ENCODE measurements at places on chromosomes 12 and 14.

DNA sequence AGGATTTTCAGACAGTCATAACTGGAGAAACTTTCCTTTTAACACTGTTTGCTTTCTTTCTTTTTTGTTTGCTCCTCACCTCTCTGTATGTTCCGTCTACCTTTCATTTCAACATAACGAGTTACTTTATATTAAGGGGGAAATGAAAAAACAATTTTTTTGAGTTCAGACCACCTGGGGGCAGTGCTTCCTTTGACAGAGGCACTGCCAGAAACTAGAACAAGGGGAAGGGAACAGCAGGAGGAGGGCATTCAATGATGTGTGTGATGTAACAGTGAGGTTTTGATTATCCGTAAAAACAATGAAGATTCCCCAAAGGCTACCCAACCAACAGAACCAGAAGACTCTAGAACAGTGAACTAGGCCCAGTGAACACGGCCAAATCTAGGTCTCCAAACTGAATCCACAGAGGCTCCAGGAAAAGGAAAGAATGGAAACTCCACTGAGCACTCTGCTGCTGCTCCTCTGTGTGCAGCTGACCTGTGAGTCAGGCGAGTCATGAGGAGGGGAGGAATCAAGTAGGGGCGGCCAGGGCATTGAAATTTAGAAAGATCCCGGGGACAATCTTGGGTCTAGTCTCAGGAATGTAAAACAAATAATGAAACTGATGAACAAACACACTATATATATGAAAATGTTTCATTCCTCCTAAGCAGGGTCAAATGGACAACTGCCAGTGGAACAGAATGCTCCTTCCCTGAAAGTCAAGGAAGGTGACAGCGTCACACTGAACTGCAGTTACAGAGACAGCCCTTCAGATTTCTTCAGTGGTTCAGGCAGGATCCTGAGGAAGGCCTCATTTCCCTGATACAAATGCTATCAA, 323.5 kb downstream of the DAD1 start:
- DNase-seq: no peak

GRCh38 chr12:67916266-67916970, 72.8 kb upstream of the IFNG-AS1 start:
- DNase-seq: no peak

- no peak for DNase-seq
Measured at GRCh38 chr12:15520083-15520482, 197.8 kb downstream of the PTPRO start.

- no peak for DNase-seq
Measured at GRCh38 chr12:83378186-83378727, 691.6 kb downstream of the TMTC2 start.

DNA sequence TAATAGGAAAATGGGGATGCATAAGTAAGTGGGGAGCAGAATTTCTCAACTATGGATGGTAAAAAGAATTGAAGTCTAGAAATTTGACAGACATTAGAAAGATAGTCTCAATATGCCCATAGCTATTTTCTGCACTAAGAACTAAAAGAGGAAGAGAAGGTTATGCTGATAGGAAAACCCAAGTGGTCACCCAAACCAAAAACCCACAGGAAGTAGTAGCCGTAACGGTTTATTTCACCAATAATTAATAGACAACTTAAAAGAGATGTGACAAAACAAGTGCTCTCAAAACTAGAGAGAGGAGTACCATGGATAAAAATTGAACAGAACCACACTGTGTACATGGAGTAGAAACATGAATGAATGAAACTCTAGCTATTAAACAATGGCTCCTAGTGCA, 295.4 kb downstream of the FSCB start:
- DNase-seq: no peak

GRCh38 chr12:27382171-27382795, 49.6 kb downstream of the BMAL2 start:
- DNase-seq: no peak

- no peak for DNase-seq
Measured at GRCh38 chr12:77728018-77728417, 102.7 kb upstream of the NAV3 start.

DNA sequence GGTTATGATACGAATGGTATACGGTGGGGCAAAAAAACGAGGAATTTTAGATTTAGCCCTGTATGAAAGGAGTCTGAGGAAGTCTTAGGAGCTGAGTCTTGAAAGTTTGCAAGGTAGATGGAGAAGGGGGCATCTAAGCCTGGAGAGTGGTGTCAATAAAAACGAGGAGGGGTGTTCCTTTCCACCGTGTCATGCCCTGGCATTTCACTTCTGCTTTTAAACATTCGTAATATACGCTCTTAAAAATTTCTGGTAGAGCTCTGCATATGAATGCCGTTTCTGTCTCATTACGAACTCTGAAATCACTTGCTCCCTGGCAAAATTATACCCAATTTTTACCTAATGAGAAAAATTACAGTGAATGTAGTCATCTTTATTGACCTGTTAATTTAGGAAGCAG, 170.2 kb downstream of the ERC1 start:
- DNase-seq: no peak

DNA sequence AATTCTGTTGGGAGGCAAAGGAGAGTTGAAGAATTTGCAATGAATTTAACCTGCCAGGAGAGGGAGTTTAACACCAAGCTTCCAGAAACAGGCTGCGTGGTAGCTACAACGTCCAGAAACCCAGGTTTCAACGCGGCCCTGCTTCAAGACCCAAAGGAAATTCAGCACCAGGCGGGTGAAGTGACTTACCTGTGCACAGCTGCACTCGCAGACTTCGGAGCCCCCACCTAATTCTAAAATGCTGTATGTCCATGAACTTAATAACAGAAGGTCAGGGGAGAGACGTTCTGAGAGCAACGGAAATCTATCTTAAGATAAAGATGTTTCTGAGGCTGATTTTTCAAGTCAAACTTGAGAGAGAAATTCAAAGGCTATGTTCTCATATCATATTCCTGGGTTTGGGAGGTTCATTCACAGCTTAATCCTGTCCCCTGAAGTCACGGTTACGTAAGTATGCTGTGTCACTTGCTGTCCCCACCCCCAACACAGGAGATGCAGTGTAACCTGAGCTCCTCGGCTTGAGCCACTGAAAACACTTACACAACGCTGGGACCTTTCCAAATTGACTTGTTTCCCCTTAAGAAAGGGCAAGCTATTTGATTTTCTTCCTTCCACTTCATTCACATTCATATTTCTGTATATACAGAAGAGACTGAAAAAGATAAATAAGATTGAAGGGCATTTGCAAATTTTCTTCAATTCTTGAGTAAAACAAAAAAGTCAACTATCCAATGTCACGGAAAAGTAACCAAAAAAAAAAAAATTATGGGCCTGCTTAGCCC, 22.7 kb downstream of the CLIP1 start:
- no peak for DNase-seq

GRCh38 chr12:12608557-12608957, 3.1 kb upstream of the CREBL2 start:
- DNase-seq: no peak

GRCh38 chr14:87113286-87113685, 879.7 kb downstream of the GALC start:
- no peak for DNase-seq

- DNase-seq: no peak
Measured at GRCh38 chr14:93153121-93153520, 31.6 kb downstream of the MOAP1 start.

Measured in mesothelial cell of epicardium (in vitro differentiated cells).